Astrocyte of the cerebellum (primary cell): ENCODE measurements at places on chromosomes 16 and 17.

DNA sequence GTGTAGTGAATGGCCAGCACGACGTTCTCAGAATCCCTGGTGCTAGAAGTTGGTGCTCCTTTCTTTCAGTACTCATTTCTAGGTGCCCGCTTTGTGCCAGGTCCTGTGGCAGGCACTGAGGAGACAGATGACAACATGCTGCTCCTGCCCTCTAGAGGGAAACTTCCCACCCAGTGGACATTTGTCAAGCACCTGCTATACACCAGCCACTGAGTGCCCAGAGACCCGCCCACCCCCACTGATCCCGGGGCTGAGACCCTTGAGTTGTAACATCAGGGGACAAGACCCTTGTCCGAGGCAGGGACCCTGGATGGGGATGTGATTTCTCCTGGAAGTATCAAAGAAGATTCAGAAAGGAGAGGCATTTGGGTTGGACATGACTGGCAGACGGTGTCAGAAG, 25.1 kb downstream of the UNC13D start:
- DNase-seq: no peak

GRCh38 chr17:80836971-80837481, 154.6 kb upstream of the CHMP6 start:
- no peak for DNase-seq

- no peak for DNase-seq
Measured at GRCh38 chr16:23869052-23869451, 33.3 kb downstream of the PRKCB start.

DNA sequence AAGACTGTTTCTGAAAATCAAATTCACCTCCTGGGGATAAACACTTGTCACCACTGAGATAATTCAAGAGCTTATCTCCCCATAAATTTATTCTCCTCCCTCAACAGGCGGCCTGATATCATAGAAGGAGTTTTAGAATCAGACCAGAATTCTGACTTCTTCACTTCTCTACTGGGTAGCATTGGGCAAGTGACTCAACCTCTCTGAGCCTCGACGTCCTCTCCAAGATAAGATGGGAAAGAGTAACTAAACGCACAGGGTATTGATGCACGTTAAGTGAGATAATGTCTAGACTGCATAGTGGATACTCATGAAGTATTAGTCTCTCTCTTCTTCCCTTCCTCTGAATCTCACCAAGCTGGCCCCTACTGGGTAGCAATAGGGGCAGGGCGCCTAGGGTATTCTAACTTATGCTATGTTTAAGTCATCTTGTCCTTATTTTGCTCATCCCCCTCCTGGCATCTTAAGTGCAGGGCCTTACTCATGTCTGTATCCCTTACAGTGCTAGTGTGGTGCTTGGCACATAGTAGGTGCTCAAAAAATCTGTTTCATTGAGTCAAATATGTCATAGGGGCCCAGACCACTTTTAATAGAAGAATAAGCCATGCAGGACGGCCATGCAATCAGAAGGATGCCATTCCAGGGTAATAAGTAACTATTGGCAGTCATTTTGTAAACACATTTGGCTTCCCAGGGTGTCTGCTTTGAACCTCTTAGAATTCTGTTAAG, 476.4 kb upstream of the CCL2 start:
- no peak for DNase-seq

DNA sequence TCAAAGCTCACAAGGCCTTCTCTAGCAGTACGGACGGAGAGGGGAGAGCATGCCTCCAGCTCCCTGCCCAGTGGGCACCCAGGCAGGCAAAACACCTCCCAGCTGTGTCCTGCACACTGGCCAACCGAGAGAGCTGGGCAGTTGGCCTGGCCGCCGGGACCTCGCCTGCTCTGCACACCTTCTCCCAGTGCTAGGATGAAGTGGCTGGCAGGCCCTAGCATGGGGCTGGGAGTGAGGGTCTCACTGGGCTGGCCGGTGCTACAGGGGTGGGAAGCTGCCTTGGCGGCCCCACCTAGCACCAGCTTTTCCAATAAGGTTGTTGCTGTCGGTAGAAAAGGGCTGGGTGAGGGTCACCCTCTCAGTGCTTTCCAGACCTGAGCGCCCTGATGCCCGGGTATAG, 60.2 kb downstream of the SDK2 start:
- DNase-seq: no peak

GRCh38 chr16:70250748-70251628, 752 bp downstream of the EXOSC6 start:
- no peak for DNase-seq

GRCh38 chr17:80949451-80950421, 41.9 kb upstream of the CHMP6 start:
- DNase-seq: no peak

DNA sequence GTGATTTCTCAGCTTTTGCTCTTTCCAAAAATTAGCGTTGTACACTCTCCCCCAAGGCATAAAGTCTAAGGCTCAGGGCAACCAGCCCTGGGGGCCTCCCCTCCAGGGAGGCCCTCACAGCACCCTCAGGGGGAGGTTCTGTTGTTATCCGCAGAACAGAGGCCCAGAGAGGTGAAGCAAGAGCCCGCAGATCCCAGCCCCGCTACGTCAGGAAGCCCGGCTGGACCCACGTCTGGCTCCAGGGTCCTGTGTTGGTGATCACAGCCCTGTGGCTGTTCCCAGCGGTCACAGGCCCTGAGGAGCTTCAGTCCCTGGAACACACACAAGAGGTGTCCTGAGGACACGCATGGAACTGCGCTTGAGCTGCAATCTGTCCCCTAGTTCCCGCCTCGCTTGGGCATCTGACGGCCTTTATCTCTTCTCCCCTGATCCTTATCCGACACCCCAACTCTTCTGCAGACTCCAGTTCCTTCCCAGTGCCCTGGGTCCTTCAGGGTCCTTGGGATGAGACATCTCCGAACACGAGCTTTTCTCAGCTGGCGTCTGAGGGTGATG, 1.1 kb upstream of the ZG16B start:
- no peak for DNase-seq

GRCh38 chr17:49515196-49515770, 20.2 kb downstream of the NGFR start:
- peak; percentile 98 for DNase-seq
